Neural crest cell (in vitro differentiated cells): ENCODE measurements at places on chromosomes 1 and 21. TPM values are rescaled to one million over a fixed set of nuclear protein-coding genes. Genes with fewer than 3 reads are reported as not detected.

GRCh38 chr1:109826446-109826845 is 62.7 kb upstream of the EPS8L3 start:
- no peak for DNase-seq

Gene OLFML3
- 4.3 and 6.1 TPM in 2 replicates for total RNA-seq

GRCh38 chr1:235391874-235392273 is 24.6 kb downstream of the TBCE start:
- no peak for DNase-seq

Gene IFNAR2
- 10.8 and 14.5 TPM in 2 replicates for total RNA-seq

- no peak for DNase-seq
These were observed 126.5 kb downstream of the CRYAA start for GRCh38 chr21:43295066-43295958.

DNA sequence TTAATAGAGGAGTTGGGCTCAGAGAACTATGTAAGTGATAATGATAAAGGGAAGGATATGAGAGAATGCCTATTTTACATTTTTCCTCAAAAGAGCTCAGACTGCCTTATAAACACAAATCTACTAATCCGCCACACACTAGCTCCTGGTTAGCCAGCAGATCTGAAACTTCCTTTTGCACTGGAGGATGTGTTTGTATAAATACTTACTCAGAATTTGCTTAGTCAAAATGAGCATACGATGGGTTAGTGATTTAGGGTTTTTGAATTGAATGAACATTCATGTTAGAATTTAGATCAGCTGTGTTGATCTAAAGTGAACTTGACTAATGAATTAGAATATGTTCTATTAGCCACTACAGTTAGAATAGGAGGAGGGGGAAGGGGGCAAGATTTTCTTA is 9.1 kb upstream of the IER5 start:
- DNase-seq = no peak

Gene LYPD8
- not detected in 2 replicates for total RNA-seq

- no peak for DNase-seq
These were observed 70.7 kb downstream of the MTR start for GRCh38 chr1:236865818-236866155.

Gene VWA5B1
- total RNA-seq = 0.30 and 0.44 TPM in 2 replicates
